Right cardiac atrium (tissue), 5 donors: ENCODE measurements at places on chromosomes 11 and 22. TPM values are rescaled to one million over a fixed set of nuclear protein-coding genes. Genes with fewer than 3 reads are reported as not detected.

GRCh38 chr11:87307101-87307500 is 269.4 kb downstream of the TMEM135 start:
- DNase-seq: no peak

DNA sequence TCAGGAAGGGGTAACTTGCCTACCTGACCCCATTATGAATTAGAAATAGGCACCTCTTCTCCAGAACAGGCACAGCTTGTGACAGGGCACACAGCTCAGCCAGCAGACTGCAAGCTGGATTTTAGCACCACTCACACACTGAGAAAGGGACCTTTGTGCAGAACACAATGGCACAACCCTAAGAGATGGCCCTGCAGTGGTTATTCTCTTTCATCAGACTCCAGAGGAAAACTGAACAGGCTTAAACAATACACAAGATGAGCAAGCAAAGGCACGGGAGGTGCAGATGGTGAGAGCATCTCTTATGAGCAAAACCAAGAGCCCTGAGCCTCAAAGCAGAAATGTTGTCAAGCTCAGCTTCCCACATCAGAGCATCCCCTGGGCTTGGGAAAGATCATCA is 93.8 kb upstream of the LRRC55 start:
- DNase-seq: no peak

DNA sequence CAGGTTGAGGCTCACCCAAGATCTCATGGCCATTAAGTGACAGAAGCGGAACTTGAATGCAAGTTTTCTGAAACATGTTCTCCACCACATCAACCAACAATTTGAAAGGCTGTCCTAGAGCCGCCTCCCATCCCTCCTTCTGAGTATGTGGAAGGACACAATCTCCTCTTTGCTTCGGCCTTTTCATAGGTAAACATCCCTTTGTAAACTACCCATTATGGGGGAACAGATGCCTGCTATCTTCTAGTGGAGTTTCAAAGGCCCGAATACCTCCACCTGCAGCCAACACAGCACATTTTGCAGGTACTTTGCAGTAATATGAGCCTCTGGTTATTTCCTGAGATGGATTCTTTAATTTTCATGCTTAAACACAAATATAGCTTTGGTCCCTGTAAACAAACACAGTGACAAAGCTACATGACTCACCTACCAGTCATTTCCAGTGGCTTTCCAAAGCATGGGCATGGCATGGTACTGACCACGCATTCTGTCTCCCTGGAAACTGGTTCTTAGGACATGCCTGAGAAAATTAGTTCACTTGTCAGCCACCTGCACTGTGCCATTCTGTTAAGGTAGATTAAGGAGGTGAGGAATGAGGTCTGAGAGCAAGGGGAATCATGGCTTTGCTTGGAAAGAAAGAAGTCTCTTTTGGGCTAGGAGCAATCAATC is 60.2 kb downstream of the EHF start:
- no peak for DNase-seq

DNA sequence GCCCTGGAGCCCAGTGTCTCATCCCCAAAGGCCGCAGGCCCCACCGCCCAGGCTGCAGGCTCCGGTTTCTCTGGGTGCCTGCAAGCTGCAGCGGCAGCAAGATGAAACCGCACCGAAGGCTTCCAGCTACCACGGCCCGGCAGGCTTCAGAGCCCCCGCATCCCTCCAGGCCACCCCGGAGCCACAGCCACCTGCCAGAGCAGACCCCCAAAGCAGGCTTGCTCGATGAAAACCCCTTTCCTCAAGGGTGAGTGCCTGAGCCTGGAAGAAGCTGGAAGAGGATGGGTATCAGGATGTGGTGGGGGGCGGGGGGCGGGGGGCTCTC is 24.5 kb upstream of the GNB1L start:
- peak; percentile 36 for DNase-seq

- no peak for DNase-seq
Observed at GRCh38 chr11:80960381-80961029, 1519.7 kb upstream of the TENM4 start.

DNA sequence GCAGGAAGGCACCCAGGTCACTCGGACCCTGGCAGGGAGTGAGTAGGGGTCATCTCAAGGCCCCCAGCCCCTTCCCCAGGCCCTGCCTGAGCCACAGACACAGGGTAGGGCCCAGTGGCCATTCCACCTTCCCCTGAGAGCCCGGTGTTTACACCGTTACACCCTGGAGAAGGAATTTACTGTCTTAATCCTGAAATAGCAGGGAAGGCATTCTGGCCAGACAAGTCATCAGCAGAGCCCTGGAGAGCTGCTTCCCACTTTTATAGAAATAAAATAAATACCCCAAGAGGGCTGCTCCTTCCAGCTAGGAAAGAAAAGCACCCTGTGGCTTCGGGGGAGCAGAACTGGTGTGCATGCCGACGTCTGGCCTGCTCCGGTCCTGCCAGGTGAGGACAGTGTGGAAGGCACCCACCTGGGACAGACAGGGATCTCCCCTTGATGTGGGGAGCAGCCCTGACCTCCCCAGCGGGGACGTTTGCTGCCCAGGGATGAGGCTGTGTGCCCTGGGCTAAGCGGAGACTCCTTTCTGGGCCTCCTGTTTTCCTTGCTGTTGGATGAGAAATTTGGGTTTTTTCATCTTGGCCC is 180.0 kb downstream of the MN1 start:
- no peak for DNase-seq

GRCh38 chr22:38754751-38755154 is 1.0 kb downstream of the SUN2 start:
- no peak for DNase-seq

Gene DYNC2H1
- total RNA-seq: 8.7 TPM

Gene UPK3A
- total RNA-seq: not detected

Gene ARHGEF17
- 49.2 TPM for total RNA-seq

Gene OR52N4
- total RNA-seq: not detected

Gene NDUFS8
- total RNA-seq: 350 TPM

Gene SCT
- total RNA-seq: 1.2 TPM
